Sigmoid colon (tissue), 7 donors: ENCODE measurements at places on chromosomes 1 and 21. TPM values are rescaled to one million over a fixed set of nuclear protein-coding genes. Genes with fewer than 3 reads are reported as not detected.

DNA sequence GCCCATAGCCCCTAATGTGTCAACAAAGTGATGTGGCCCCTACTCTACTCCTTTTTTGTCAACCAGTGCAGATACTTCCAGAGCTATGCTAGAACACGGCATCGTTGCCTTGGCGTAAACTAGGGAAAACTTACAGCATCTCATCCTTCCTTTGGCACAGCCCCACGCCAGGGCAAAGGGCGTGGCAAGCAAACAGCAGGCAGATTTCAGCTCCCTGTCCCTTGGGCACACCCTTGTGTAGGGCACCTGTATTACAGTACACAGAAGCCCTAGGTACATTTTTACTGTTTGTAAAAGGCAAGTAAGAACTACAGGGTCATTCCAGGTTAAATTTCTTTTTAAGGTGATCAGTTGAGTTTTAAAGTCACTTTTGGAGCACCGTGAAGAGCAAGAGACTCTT, 29.3 kb downstream of the PRDX6 start:
- no peak for DNase-seq

DNA sequence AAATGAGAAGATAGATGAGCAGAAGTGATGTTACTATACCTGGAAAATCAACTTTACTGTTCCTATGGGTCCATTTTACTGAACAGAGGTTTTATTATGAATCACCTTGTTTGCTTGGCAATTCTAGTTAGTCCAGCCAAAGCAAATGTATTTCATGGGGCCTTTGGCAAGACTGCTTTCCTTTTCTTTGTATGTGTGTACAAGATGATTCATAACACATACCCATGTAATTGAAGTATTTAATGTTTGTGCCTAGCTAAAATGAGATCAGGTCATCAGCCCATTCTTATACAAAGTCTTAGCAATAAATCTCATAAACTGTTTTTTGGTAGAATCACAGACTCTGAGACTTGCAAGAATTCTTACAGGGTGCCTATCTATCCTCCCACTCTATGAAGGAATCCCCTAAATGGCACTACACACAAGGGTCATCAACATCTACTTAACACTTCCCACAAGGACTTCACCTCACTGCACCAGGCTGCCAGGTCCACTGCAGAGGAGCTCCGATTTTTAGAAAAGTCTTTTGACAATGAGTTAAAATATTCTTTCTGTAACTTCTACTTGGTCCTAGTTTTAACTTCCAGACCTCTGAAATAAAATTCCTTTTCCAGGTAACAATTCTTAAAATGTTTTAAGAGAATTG, 58.5 kb downstream of the LPAR3 start:
- DNase-seq = no peak

DNA sequence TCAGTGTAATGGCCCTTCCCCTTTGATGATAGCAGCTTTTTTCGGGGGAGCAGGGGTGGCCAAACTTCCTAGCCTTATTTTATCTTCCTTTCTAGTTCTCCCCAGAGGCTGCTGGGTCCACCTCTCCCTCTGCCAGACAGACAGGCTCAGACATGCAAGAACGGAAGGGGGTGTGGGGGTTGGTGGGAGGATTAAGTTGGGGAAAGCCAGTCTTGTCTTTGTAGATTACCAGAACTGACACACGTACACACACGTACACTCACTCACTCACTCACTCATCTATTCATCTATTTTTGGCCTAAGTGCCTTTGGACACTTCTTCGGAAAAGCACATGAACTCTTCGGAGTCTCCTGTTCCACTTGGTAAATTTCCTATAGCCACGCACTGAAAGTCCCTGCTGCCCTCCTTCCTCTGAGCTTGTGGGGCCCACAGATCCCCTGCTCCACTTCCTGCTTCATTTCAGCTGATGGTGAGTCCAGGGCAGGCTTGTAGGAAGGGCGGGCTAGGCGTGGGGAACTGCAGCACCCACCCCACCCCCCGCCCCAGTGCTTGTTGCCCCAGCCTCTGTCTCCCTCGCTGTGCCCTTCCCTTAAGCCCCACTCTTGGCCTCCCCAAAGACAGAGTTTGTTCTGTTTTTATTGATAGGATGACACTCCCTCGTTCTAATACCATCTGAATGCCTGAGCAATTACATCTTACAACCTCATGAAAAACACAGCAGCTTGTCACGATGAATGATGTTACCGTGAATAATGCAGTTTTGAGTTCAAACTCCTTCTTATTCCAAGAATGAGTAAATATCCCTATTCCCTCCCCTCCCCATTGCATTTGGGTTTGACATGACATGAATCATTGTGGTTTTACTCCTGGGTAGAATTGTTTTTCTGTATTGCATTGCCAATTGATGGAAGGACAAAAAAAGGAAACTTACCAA, 60.7 kb upstream of the ATP5PO start:
- peak; percentile 72 for DNase-seq

DNA sequence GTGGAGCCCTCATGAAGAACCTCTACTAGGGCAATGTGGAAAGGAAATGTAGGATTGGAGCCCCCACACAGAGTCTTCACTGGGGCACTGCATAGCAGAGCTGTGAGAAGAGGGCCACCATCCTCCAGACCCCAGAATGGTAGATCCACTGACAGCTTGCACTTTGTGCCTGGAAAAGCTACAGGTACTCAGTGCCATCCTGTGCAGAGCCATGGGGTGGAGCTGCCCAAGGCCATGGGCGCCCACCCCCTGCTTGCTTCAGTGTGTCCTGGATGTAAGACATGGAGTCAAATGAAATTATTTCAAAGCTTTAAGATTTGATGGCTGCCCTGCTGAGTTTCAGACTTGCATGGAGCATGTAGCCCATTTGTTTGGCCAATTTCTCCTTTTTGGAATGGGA, 17.2 kb upstream of the TSHB start:
- no peak for DNase-seq

DNA sequence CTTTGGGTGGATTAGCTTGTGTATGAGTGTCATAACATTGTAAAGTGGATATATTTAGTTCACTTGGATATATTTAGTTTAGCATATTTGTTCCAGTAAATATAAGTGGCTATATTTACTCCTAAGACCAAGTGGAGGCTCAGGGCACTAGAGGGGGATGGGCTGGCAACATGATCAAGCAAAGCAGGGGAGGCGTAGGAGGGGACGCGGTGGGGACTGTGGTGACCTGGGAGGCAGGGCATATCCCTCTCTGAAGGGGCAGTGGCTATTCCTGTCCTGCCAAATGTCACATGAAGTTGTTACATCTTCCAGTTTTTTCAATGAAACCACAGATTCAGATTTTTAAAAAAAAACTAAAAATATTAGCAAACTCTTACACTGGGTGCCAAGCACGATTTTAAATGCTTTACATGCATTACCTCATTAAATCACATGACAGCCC, 51.9 kb upstream of the EDN2 start:
- peak; percentile 40 for DNase-seq

DNA sequence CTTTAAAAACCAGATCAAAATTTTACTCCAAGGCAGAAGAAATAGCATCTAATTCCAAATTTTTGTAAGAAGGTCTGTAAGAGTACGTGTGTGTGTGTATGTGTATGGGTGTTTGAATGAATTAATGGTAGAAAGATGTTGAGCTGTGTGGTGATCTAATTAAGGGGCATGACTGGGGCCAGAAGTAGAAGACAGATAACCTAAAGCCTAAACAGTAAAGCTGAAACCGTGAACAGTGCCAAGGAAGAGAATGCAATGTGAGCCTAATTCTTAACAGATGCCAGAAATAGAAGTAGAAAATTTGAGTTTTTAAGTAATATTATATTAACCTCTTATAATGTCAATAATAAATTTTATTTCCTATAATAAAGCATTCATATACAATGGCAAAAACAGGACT, 38.2 kb downstream of the BRINP3 start:
- DNase-seq = no peak

GRCh38 chr1:1760345-1760650, 18.0 kb downstream of the NADK start:
- no peak for DNase-seq

GRCh38 chr1:32749332-32749731, 46.8 kb upstream of the SYNC start:
- no peak for DNase-seq

DNA sequence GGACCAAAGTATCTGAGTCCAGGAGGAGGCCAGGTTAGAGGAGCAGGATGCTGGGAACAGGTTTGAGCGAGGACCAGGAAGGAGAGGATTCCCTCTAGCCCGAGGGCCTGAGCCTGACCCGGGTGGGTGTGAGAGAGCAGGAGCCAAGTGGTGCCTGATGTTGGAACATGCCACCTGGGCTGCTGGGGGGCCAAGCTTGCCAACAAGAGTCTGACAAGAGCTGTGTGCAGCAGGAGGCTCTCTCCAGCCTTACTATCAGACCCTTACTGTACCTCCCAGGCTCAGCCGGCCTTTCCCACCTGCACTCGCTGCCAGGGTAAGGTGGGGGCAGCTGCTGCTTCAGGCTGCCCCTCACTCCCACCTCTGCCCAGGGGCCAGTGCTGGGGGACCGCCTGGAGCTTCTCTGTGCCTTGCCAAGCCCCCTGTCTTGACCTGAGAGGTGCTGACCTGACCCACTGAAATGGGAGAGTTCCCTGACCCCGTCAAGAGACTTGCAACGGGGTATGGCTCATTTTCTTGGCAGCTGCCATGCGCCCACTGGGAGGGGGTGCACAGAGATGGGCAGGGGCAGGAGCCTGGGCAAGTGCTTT, 159.6 kb upstream of the VAMP3 start:
- peak; percentile 43 for DNase-seq

DNA sequence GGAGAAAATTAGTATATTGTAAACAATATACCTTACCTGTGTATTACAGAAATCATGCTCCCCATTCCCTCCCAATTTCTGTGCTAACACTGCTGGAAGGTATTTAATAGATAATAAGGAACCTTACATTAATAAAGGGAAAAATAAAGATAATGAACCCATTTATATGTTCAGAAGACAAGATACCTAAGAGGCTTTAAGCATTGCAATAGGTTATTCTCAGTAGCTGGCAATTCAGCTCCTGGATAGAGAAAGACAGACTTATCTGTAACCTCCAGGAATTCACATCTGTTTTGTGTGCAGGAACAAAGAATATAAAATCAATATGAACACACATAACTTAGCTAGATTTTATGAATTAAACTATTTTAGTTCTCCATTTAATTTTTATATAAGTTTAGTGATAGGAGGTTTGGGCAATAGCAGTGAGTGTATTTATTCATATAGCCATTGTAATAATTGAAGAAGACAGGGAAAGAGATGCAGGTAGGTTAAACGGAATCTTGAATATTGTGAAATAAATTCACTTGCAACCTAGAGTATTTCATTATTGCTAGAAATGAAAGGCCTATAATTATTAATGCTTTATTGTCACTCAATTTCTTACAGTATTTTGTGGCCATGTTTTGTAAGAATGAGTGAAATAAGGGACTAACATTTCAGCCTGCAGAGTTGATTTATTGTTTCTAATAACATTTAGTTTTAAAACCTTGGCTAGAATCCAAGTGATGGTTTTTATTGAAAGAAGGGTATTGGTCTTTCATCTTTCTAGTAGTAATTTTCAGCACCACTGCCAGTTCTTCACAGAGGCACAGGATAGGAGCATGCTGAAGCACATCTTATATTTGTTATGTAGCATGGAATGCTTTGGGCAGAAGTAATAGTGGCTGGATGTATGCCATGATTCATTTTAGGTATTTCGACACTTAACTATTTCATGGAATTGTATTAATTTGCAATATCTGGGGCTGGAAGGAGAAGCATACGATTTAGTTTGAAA, 1.5 kb downstream of the XPR1 start:
- DNase-seq = no peak

- DNase-seq = no peak
Measured at GRCh38 chr1:209349363-209350308, 233.9 kb upstream of the CAMK1G start.

DNA sequence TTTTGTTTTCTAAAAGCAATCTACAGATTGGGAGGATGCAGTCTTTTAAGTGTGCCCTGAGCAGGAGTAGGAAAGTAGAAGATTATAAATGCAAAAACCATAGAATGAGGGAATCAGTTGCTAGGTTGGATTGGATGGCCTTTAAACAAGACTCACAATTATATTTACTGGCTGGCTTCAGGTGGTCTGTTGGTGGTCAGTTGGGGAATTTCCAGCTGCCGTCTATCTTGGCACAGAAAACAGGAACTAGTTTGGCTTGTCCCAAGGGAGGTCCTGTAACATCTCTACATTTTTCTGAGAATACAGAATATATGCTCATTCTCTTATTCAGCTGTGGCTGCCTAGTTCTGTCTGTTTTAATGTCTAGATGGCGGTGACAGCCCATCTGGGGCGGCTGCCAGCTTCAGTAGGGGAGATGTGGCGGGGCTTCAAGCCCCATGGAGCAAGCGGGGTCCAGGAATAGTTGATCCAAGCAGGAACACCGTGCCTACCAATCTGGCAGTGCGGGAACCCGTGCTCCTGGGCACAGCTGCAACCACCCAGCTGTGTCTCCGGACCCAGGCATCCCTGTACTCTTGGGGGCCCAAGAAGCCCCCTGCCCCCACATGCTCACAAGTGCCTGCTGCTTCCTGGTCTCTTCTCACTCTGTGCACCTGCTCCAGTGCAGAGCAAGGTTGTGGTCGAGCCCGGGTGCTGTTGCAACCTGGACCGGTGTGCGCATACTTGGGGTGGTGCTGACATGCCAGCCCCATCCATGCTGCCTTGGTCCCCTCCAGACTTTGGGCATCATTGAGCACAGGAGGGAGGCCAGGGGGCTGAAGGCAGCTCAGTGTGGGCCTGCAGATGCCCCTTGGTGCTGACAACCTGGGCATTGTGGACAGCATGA, 1182.6 kb downstream of the AMY1C start:
- no peak for DNase-seq

DNA sequence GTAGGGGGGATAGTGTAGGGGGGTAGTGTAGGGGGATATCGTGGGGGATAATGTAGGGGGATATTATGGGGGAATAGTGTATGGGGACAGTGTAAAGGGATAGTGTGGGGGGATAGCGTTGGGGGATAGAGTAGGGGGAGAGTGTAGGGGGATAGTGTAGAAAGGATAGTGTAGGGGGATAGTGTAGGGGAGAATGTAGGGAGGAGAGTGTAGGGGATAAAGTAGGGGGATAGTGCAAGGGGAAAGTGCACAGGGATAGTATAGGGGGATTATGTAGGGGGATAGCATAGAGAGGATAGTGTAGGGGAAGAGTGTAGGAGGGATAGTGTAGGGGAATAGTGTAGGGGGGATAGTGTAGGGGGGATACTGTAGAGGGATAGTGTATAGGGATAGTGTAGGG, 12.3 kb upstream of the ARF1 start:
- DNase-seq = no peak

Gene NFIA
- total RNA-seq = 88.7 TPM

Gene CFAP74
- total RNA-seq = 0.27 TPM

Gene KCNQ4
- 7.8 TPM for total RNA-seq

Gene PDPN
- total RNA-seq = 14.7 TPM

Gene BSND
- not detected for total RNA-seq

Gene ACTL8
- total RNA-seq = not detected

Gene GJA5
- 4.6 TPM for total RNA-seq

Gene SELENOF
- 70.3 TPM for total RNA-seq

Gene KIF14
- not detected for total RNA-seq

Gene UBE2U
- total RNA-seq = not detected
